Aortic smooth muscle cell (primary cell): ENCODE measurements at places on chromosomes 3 and 15. TPM values are rescaled to one million over a fixed set of nuclear protein-coding genes. Genes with fewer than 3 reads are reported as not detected.

The RARRES1 gene
- total RNA-seq, result 29.4 and 40.8 TPM in 2 replicates

The MUSTN1 gene
- not detected in 2 replicates for total RNA-seq

The GOLGA8J gene
- total RNA-seq, result 0.06 and 0.13 TPM in 2 replicates

The FRMD5 gene
- total RNA-seq, result 12.2 and 14.2 TPM in 2 replicates

The MTFMT gene
- total RNA-seq, result 9.3 and 14.3 TPM in 2 replicates

The ITPKA gene
- total RNA-seq, result 1.7 and 2.4 TPM in 2 replicates

The KY gene
- 5.9 and 7.9 TPM in 2 replicates for total RNA-seq

The GLDN gene
- 3.0 and 6.5 TPM in 2 replicates for total RNA-seq
